ENCODE measurements at places on chromosomes 4 and X.
A peak's percentile ranks its signal among the peaks of the same experiment; 100 is the strongest.

- DNase-seq, result no peak
Observed at GRCh38 chrX:57528670-57529255, 63.0 kb upstream of the ZXDB start.

DNA sequence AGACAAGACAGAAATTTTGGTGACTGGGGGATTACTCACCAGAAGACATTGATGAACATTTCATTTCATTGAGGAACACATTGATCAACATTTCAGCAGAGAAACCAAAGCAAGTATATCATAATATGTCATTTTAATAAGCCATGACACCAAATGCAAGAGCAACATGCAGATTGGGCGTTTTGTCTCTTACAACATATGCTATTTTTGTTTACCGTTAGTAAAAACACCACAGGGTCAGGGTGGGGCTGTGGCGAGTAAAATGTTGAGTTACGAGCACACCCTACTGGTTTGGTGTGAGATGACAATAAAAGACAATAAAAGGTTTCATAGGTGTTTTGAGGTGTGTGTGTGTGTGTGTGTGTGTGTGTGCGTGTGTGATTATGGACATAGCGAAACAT lies 294.5 kb downstream of the PDGFC start:
- DNase-seq, result peak; percentile 51

GRCh38 chrX:145532176-145532780 lies 285.0 kb downstream of the SPANXN1 start:
- DNase-seq, result no peak

GRCh38 chr4:170697845-170698244 lies 608.1 kb upstream of the AADAT start:
- no peak for DNase-seq

DNA sequence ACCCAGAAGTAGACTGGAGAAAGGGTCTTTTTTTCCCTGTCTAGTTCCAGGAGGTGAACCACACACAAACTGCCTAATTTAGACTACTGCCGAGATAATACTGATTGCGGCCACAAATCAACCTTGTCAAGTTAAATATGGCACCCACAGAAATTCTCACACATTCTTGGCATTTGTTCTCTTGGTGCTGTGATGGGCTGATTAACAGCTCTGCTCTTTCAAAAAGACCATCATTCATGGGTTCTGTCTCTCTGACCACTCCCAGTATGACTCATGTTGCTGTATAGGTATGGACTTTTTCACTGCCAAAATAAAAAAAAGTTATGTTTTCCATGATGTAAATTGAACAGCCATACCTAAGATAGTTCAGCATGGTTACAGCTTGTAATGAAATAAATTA lies 1003.5 kb upstream of the LCORL start:
- DNase-seq, result peak; percentile 55

- no peak for DNase-seq
Observed at GRCh38 chr4:39539089-39539611, 11.9 kb upstream of the UGDH start.

- DNase-seq, result no peak
Observed at GRCh38 chrX:40467454-40467853, 113.3 kb upstream of the ATP6AP2 start.

- no peak for DNase-seq
Observed at GRCh38 chr4:13750594-13750993, 123.1 kb upstream of the BOD1L1 start.

GRCh38 chr4:74087481-74087880 lies 11.5 kb downstream of the CXCL2 start:
- DNase-seq, result no peak

DNA sequence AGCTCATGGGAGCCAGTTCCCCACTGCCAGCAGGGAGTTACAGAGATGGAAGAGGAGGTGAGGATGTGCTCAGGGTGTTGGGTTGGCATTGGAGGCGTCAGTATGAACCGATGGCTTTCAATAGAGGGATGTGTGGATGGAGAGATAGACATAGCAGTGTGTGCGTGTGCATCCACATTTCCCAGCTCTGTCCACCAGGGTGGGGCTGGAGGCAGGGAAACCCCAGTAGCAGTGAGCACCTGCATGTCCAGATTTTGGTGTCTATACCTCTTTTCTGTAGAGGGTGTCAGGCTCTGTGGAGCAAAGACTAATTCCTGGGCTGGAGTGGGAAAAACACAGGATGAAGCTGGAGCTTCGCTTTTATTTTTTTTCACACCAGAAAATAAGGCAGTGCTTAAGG lies 37.2 kb upstream of the HGFAC start:
- DNase-seq, result no peak

GRCh38 chr4:47791965-47792364 lies 45.9 kb downstream of the CORIN start:
- DNase-seq, result no peak

- DNase-seq, result peak; percentile 51
Observed at GRCh38 chr4:112109360-112110058, 35.7 kb upstream of the FAM241A start.

GRCh38 chr4:8370835-8371595 lies 69.5 kb downstream of the ACOX3 start:
- DNase-seq, result no peak

DNA sequence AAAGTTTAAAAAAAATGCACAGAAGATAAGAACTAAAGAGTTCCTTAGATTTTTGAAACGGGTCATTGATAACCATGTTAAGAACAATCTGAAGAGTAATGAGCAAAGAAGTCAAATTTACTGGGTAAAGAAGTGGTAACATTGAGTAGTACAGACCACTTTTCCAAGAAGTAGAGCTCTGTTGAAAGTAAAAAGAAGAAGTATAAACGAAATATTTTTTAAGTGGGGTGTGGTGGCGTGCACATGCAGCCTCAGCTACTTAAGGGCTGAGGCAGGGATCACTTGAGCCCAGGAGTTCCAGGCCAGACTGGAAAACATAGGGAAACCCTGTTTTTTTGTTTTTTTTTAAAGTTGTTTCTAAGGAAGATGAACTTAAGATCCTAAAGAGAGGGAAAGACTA lies 68.5 kb downstream of the UBA6 start:
- DNase-seq, result no peak

DNA sequence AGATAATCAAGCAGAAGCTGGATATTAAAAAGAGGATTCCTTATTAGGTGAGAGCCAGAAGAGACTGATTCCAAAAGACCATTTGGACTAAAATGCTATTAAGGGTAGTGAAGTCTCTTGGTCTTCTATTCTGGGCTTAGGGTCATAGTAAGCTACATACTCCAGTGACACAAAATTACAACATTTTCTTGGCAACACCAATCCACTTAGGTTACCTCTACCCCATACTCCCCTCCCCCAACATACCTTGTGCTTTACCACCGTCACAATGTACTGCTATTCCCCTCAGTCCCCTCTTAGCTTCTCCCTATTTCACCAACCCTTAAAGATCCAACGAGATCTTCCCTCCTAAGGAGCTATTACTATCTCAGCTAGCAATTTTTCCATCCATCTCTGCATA lies 11.4 kb downstream of the RLIM start:
- DNase-seq, result no peak

GRCh38 chr4:169640261-169640870 lies 20.0 kb downstream of the CLCN3 start:
- peak; percentile 63 for DNase-seq

- DNase-seq, result peak; percentile 28
Observed at GRCh38 chr4:19214591-19215186, 1037.0 kb upstream of the SLIT2 start.

- DNase-seq, result no peak
Observed at GRCh38 chr4:20299515-20299914, 47.8 kb downstream of the SLIT2 start.

- peak; percentile 38 for DNase-seq
Observed at GRCh38 chr4:165971933-165972332, 98.9 kb downstream of the TLL1 start.
